NCI-H1694 (cell line): ENCODE measurements at places on chromosomes 5 and 9.

GRCh38 chr5:137632716-137633115 lies 103.2 kb downstream of the KLHL3 start:
- DNase-seq = no peak

GRCh38 chr5:170913573-170913972 lies 51.8 kb downstream of the RANBP17 start:
- no peak for DNase-seq

- DNase-seq = peak; percentile 66
These were observed 9.1 kb downstream of the TYRP1 start for GRCh38 chr9:12702160-12702758.

DNA sequence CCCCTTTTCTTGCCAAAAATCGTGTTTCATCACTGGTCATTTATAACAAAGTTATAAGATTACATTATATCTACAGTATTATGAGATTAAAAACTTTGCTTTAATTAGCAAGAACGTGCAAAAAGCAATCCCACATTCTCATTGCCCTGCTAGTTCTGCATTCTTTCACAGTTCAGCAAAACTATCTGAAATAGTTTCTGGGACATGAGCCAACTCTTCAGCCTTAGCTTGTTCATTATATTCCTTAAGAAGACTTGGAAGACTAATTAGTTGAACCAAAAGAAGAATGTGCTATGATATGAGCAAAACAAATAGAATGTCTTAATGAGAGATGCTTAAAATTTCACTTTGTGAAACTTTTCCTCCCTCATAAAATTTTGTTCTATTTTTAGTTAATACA lies 76.7 kb downstream of the ITGA1 start:
- no peak for DNase-seq

GRCh38 chr9:7320841-7321240 lies 478.7 kb downstream of the DMAC1 start:
- DNase-seq = no peak

DNA sequence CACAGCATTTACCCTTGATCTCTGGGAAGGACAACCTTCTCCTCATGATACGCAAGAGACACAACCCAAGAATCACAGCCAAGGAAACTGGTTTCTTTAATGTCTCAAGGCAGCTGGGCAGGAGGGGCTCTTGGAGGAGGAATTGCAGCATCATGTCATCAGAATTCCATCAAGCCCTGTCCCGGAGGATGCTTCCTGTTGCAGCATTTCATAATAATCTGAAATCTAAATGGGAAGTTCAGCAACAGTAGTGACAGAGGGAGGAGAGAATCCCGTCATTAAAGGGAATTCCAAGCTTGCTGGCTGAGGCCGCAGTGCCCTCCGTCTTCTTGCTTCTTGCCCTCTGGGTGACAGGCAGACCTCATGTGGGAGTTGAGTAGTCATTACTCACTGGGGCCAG lies 192.7 kb downstream of the TENT4A start:
- DNase-seq = no peak

GRCh38 chr5:43044181-43044914 lies 4.2 kb upstream of the ANXA2R start:
- DNase-seq = no peak

DNA sequence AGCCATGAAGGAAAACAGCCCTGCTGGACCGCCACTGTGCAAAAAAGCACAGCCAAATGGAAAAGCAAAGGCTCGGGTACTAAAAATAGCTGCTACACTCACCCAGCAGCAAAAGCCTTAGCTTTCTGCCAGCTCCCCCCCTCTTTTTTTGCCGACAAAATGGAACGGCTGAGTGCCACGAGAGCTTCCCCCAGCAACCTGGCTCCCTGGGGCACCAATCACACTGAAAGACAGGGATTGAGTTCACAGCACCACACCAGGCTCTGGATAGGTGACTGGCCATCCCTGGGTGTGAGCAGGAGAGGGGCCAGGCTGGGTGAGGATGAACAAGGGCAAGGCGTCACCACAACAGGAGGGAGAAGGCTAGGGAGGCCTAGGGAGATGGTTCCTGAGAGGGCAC lies 66.7 kb downstream of the SIL1 start:
- DNase-seq = peak; percentile 33

DNA sequence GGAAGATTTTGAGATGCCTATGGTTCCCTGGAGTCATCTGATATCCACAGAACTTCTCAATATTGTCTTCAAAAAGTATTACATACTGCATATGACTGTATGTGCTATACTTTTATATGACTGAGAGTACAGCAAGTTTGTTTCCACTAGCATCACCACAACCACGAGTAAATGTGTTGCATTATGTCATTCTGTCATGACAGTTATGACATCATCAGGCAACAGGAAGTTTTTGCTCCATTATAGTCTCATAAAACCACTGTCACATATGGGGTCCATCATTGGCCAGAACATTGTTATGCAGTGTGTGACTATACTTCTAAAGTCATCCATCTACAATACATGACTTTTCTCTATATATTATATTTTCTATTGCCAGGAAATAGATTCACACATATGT lies 831.7 kb downstream of the SEMA5A start:
- no peak for DNase-seq

GRCh38 chr9:13266167-13266566 lies 13.3 kb downstream of the MPDZ start:
- DNase-seq = no peak

DNA sequence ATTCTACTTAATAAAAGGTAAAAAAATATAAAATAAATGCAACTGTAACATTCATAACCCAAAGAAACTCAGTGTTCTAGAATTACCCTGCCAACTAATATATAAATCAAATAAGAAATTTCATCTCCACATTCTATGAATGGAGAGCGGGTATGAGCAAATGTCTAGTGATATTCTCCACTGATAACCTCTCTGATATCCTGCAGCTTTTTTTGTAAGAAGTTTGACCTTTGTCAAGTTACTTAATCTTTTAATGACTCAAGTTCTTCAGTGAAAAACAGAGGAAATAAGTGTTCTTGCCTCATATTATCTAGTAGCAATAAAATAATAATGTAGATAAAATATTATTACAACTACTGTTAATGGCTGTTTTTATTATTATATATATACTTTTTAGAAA lies 1275.6 kb upstream of the CDH9 start:
- no peak for DNase-seq

GRCh38 chr5:77987331-77987730 lies 211.2 kb upstream of the TBCA start:
- DNase-seq = no peak

- no peak for DNase-seq
These were observed 15.7 kb downstream of the LPCAT1 start for GRCh38 chr5:1507961-1508658.
